NCI-H146 (cell line): ENCODE measurements at places on chromosomes 5 and 9.

- no peak for DNase-seq
Observed at GRCh38 chr5:38899936-38900335, 54.1 kb downstream of the OSMR start.

- DNase-seq, result no peak
Observed at GRCh38 chr5:180563994-180564393, 27.3 kb downstream of the SCGB3A1 start.

GRCh38 chr5:176184608-176185132 is 53.6 kb upstream of the SIMC1 start:
- no peak for DNase-seq

DNA sequence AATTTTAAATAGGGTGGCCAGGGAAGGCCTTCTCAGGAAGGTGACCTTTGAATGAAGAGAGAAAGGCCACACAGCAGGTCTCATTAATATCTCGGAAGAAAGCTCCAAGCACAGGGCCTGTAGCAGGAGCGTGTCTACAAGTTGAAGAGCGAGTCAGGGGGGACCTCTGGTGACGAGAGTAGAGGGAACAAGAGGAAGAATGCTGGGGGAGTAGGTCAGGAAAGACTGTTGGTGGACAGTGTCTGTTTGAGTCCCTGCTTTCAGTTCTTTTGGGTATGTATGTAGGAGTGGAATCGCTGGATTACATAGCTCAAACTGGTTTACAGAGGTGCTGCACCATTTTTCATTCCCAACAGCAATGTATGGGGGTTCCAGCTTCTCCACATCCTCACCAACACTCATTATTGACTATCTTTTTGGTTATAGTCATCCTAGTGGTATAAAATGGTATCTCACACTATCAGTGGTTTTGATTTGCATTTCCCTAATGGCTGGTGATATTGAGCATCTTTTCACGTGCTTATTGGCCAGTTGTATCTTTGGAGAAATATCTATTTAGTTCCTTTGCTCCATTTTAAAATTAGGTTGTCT is 55.8 kb downstream of the NUP214 start:
- DNase-seq, result no peak

DNA sequence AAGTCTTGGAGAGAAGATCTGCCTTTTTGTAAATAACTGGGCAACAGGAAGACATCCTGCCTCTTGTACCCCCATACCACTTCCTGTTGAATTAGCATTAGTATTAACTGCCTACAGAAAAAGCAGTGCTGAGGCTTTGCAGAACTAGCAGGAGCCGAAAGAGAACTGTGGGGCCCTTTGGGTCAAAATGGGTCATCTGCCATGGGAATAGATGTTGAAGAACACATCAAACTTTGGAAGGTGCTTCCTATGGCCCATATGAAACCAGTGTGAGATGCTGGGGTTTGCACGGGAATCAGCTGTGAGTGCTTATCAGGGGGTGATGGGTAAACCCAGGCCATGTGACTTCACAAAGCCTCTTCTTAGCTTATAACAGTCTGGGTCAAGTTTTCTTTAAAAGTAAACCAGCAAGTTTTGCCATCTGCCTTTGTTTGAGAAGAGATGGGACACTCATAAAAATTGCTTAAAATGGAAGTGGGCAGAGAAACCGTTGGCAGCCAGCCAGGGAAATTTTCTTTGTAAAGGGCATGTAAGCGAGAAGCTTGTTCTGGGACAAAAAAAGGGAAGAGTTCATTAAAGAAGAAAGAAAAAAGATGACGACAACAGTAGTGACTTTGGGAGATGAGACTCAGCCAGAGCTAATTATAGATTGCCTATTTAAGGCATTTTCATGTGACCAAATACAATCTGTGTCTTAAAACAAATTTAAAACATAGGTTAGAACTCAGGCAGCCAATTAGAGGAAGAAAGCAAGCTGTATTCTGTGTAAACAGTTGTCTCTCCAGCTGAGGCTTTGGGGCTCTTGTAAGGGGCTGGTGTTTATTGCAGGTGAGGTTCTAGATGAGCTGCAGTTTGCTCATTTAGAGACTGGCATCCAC is 4.4 kb downstream of the SLC25A25 start:
- DNase-seq, result peak; percentile 55

DNA sequence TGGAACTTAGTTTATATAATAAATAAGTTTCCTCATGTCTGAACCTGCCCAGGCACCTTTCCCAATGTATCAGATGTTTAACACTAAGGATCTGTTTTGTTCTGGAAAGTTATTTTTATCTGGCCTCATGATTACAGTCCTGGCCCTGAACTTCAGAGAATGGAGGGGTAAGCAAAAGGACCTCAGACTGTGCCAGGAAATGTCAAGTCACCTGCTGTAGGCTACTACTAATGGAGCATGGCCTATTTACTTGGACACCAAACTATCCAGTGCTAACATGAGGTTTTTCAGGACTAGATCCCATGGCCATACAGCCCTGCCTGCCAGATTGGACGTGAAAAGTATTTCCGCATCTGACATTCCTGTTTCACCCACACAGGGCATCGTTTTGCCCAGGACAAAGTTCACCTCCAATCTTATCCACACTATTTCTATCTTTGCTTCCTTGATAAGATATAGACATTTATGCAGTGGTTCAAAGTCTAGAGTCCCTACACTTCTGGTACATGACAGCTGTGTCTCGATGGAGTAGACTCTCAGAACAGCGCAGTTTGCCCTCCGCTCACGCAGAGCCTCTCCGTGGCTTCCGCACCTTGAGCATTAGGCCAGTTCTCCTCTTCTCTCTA is at the start of gene BTNL8:
Gene BTNL8 (plus strand): TSS at position 539 of the 626 bp plus-strand sequence. CDS start 152 bp downstream, outside the sequence.
- DNase-seq, result no peak

- DNase-seq, result no peak
Observed at GRCh38 chr5:42715785-42716184, 40.8 kb upstream of the CCDC152 start.

DNA sequence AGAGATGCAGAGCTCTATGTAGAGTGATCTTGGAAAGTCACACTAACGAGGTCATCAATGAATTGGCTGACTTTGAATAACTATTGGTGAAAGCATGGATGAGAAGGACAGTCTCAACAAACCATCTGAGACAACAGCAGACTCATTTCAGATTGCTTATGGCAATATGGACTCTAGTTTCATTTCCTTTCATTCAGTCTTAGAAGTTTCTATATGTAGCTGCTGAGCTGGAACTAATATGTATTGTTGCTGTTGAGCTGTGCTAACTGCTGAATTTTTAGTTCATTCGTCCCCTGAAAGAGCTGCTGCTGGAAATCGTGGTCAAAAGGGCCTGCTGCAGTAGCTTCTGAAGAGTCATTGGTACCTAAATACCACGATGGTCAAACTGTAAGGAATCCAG is 31.3 kb downstream of the TNFSF15 start:
- DNase-seq, result no peak

DNA sequence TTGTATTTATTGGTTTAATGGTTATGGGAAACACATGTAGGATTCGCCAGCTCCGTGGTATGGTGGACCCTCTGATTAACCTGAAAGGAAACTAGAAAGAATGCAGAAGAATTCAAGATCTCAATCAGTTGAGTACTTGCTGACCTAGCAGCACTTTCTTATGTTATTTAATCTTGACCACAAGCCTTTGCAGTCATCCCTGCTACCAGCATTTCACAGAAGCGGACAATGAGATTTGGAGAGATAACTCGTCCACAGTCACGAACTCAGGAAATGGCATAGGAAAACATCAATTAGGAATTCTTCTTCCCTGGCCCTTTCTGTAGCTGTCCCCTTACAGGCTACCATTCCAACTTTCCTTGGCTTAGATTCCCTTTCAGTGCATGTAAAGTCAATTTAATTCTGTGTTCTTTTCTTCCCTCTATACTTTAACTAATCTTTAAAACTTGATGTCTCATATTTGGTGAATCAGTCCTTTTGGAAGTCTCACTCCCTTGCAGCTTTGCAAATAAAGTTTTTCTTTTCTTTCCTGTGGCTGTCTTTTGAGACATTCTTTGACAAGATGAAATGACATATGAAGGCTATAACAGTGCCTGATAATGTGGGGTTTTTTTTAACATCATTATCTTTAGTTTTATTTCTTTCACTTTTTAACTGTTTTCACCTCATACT is 1.3 kb upstream of the SLC44A1 start:
- no peak for DNase-seq

DNA sequence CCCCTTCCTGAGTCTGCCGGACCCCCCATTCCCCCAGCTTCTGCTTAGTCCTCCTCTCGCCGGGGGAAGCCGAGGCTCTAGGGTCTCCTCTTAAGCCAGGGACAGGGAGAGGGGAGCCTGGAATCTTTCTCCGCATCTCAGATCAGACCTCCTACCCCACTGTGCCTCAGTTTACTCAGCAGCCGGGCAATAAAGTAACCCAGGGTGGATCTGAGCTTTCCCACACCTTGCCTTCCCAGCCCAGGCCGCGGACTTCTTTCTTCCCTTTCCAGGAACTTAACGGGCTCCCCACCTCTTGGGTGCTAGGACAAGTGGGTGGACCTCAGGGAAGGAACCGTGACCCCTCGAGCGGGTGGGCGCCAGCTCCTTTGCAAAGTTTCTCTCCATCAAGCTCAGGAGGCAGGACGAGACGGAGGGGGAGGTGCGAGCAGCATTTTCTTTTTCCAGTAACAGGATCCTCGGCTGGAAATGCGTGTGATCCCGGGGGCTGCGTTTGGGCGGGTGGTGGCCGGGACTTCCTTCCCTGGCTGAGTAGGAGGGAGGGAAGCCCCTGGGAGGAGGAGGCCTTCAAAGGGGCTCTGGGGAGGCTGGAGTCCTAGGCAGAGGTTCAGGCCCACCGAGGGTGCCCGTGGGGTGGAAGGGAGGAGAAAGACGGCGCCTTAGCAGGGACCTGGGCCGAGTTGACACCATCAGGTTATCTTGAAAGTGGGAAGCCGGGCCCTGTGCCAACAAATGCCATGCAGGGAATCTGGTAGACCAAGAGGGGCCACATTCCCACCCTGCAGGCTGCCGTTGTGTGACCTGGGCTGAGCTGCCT is 795 bp downstream of the DAB2IP start:
- no peak for DNase-seq

- DNase-seq, result no peak
Observed at GRCh38 chr5:126919566-126919965, 110.8 kb downstream of the MARCHF3 start.

DNA sequence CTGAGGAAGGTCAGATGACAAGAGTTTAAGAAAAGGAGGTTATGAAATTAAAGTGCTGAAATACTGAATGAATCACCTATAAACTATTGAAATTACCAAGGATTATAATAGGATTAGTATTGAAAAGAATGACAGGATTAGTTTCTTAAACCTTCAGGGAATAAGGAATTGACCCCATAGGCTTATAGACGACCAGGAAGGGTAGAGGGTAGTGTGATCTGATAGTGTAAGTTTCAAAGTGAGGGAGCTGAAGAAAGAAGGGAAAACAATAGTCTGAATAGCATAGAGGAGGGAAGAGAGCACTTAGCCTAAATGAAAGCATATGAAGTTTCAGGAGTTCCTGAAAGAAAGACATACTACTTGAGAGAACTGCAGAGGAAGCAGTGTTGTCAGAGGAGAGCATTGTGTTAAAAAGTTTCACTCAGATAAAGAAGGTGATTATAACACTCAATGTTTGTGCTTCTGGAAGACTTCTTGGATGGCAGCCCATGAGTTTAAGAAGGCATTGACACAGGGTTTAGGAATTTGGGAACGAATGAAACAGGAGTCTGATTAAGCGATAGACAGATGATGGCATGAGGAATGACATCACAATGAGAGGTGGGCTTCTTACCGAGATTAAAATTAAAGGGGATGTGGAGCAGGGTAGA is 557.9 kb upstream of the GRAMD2B start:
- DNase-seq, result no peak

DNA sequence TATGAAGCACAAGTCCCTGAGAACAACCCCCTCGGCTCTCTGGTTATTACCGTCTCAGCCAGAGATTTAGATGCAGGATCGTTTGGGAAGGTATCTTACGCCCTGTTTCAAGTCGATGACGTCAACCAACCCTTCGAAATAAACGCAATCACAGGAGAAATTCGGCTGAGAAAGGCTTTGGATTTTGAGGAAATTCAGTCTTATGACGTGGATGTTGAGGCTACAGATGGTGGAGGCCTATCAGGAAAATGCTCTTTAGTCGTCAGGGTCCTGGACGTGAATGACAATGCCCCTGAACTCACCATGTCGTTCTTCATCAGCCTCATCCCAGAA is 1.1 kb downstream of the PCDHB6 start:
- no peak for DNase-seq

DNA sequence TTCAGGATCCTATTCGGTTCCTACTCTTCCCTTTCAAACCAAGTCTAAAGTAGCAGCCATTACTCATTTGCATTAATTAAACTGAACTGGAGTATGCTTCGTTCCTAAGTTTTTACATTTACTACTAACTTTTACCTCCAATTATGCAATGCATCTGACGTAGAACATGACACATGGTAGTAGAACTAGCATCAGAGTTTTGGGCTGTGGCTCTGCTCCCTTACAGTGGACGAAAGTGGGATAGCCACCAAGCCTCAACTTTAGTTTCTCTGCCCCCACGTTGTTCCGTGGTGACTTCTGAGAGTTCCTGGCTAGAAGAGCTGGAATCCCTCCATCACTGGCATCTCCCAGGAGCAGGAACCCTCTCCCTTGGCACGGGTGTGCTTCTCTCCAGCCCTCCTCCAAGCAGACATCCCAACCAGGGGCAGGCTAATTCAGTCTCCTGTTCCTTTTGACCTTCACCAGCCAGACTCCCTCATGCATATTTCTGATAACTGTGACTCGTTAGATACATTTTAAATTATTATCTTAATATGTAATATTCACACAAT is 2.9 kb downstream of the IFNE start:
- DNase-seq, result no peak

DNA sequence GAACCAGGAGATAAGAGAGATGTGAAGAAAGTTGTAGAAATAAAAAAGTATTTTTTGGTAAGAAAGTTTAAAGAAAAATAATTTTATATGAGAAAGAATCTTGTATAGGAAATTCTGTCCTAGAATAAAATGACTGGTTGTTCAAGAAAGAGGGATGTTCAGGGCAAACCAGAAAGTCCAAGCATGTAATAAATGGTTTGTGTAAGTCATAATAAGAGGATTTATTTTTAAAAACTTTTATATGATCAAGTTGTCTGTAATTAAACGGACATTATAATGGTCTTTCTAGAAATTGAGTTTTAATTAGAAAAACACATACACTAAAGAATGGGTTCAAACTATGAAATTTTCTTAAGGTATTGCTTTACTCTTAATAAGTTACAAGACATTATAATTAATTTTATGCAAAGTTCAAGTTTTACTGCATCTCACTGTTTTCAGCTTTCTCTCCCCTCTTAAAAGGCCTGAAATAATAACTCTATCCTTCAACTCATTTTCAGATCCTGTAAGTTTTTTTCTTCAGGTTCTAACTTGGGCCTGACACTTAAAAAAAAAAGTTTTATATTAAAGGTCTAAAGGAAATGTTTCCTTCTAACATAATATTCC is 56.1 kb upstream of the ZNF300 start:
- DNase-seq, result no peak

DNA sequence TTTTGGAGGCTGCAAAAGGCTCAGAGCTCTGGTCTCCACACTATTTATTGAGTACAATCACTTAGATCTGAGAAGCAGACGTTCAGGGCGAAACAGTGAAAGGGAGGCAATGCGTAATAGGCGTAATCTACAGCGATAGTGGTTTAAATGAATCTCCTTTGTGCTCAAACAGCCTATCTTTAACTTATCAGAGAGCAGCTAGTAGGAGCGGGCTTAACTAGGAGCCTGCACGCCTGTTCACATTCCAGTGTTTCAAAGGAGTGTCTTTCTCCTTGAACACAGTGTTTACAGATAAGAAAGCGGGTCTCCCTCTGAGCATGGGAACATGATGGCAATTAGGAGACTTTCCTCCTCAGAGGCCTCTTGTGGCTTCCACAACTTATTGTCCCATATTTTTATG is 49.4 kb downstream of the AP3B1 start:
- no peak for DNase-seq

- no peak for DNase-seq
Observed at GRCh38 chr5:117675646-117676045, 1101.0 kb upstream of the SEMA6A start.
